Right kidney (tissue), 9 donors: ENCODE measurements at places on chromosomes 3 and 15.

DNA sequence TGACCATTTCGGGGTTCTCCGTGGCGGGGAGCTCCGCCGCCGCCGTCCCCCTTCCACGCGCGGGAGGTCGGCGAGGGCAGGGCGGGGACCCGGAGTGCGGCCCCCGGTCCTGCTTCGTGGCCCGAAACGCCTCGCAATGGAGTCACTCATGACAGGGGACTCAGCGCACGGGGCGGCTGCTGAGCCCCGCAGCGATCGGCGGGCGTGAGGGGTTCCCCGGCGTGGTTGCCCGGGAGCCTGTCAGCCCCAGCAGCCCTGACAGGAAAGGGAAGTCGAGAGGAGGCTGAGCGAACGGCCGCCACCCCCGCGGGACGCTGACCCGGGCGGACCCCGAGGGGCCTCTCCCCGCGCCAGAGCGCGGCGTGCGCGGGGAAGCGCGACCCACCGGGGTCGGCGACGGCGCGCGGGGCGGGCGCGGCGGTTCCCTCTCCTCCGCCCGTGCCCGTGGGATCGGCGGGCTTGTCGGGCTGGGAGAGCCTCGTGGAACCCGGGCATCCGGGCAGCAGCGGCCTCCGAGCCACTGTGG, 564 bp upstream of the PIGZ start:
- peak; percentile 65 for DNase-seq

- no peak for DNase-seq
Observed at GRCh38 chr3:157092230-157092629, 67.7 kb downstream of the CCNL1 start.

DNA sequence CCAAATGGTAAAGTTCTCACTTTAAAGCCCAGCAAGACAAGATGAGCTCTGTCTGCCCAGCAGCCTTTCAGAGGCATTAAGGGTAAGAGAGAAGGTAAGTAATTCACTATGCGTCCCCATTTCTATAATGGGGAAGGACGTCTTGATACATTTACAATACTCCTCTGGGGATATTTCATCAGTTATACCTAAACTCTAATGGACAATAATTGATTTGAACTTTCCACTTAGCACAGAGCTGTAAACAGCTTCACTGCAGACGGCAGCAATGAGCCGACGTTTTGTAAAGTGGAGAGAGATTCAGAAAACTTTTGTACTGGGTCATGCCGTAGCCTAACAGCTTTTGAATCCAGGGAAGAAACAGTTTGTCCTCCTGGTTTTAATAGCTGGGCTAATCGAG, 127.4 kb downstream of the TIGIT start:
- DNase-seq, result no peak

- no peak for DNase-seq
Observed at GRCh38 chr3:45387171-45387570, 1.2 kb upstream of the LARS2 start.

DNA sequence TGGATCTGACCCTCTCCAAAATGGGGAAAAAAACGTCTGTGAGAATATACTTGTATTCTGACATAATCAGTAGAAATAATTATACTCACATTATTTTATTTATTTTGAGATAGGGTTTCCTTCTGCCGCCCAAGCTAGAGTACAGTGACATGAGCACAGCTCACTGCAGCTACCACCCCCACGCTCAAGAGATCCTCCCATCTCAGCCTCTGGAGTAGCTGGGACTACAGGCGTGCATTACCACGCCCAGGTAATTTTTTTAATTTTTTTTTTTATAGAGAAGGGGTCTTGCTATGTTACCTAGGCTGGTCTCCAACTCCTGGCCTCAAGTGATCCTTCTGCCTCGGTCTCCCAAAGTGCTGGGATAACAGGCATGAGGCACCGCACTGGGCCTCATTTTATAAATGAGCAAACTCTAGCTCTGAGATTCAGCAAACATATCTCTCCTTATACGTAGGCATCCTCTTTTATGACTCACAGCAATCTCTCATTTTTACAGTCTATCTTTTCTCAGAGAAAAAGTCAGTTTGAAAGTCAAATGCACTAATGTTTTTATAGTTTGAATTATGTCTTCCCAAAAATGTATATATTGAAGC, 989 bp upstream of the VGLL3 start:
- no peak for DNase-seq

DNA sequence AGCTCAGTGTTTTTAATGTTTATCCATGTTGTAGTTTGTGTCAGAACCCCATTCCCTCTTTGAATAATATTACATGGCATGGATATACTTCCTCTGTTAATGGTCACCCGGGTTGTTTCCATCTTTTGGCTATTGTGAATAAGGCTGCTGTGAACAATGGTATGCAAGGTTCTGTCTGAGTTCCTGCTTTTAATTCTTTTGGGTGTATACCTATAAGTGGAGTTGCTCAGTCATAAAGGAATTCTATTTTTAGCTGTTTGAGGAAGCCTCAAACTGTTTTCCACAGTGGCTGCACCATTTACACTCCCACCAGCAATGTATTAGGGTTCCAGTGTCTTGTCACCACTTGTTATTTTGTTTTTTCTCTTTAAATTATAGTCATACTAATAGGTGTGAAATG, 99.6 kb downstream of the SLC25A26 start:
- DNase-seq, result no peak

DNA sequence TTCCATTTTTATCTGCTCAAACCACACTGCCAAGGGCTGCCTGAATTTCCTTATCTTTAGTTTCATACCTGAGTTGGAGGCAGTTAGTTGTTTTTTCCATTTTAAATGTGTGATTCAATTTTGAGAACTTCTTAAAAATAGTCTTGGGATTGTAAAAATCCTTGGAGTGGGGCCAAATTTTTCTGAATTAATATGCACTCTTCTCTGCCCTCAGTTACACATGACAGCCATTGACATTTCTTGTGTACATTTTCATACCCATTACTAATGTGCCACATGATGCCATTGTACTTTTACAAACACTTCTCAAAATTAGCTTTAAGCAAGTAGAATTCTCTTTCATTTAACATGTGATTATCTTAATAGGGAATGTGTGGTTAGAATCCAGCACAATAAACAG, 141.7 kb downstream of the C3orf38 start:
- DNase-seq, result no peak

DNA sequence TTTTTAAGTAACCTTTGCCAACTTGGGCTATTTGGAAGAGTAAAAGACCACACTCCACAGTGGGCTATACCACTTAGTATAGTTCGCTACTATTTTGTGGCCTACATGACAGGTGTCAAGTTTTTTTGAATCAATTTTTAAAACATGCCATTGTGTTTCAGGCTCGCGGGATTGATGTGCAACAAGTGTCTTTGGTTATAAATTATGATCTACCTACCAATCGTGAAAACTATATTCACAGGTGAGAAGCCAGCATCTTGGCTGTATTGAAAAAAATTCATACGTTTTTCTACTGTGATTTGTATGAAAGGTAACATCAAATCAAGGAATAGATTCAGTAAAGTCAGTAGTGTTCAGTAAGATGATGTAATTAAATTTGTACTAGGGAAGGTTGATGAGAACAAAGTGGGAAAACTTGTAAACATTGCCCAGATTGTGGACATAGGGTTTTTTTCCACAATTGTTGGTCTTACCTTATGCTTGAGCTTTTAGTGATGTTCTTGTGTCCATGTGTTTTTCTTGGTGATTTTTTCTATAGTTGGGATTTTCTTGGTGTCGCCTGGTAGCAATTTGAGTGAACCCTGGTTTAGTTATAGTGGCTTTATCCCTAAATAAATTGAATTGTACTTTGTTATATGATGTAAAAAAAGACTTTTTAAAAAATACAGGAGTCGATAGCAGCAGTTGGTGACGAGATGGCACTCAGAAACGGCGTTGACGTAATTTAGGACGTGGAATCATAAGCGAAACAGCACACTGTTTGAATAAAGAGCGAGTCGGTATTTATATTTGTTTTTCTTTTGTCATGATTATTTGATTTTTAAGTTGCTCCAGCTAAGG, 4.5 kb downstream of the EIF4A2 start:
- no peak for DNase-seq

GRCh38 chr15:77025941-77026411, 31.1 kb downstream of the PSTPIP1 start:
- DNase-seq, result no peak

DNA sequence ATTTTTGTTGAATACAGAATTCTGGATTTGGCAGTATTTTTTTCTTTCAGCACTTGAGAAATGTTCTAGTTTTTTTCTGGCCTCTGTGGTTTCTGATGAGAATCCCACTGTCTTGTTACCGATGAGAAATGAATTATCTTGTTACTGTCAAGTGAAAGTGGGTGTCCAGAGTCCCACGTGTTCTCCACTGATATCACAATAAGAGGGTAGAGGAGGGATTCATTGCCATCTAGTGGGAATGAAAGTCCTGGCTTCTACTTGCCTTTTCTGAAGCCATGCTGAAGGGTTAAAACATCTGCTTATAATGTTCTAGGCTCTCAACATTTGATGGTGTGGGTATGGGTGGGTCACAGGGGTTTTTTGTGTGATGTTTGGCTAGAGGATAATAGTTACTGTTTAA, 66.1 kb downstream of the SEC22A start:
- no peak for DNase-seq

DNA sequence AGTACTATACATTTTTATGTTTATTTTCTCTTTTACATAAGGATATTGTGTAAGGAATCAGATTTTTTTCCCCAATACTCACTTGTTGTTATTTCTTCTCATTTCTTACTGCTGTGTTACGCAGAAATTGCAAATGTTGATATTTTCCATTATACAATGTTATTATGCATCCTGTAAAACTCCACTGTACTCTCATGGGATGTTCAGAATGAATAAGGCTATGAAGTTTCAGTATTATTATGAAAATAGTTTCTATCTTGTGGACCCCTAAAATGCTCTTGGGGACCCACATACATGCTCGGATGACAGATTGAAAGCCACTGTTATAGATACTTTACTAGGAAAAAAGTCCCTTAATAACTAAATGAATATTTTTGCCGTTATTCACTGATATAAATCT, 329.4 kb downstream of the EPHA3 start:
- no peak for DNase-seq

DNA sequence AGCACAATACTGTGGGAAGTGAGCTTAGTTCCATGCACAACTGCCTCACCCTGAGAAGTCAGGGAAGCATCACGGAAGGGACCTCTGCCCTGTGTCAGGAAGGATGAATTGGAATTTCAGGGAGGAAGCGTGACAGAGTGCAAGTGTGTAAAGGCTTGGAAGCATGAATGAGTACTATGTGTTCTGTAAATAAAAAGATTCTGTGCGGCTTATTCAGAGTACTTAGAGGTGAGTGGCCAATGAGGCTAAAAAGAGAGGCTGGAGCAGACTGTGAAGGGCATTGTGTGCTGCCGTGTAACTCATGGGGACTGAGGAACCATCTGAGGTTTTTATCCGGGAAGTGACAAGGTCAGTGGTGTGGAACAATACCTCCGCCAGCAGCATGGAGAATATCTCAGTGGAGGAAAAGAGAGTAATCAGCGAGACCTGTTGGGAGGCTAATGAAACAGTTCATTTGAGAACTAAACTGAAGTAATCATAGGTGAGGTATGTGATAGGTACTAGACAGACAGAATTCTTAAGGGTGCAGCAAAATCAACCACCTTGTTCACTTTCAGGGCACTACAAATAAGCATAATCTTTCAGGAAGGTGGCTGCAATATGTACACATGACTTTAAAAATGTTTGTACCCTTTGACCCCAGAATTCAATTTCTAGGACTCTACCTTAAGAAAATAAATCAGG, 64.9 kb upstream of the SPRED1 start:
- peak; percentile 22 for DNase-seq

GRCh38 chr15:91127236-91127955, 27.3 kb downstream of the SV2B start:
- DNase-seq, result no peak

- no peak for DNase-seq
Observed at GRCh38 chr3:99892332-99892731, 74.7 kb downstream of the CMSS1 start.

DNA sequence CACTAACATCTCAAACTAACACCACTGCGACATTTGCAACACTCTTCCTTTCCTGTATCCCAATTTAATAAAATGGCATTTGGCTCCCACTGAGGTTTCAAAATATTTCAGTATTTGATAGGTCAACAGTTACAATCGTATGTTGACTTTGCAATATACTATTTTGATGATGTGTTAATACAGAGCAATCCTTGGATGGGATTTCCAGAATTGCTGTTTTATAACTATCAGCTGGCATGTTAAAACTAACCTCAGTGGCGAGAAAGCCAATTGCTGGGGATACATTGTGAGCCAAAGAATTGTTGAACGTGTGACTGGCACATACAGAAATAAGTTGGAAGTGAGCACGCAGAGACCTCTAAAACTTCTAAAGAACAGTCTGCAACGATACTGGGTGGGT, 226.1 kb upstream of the LYSMD4 start:
- DNase-seq, result no peak

DNA sequence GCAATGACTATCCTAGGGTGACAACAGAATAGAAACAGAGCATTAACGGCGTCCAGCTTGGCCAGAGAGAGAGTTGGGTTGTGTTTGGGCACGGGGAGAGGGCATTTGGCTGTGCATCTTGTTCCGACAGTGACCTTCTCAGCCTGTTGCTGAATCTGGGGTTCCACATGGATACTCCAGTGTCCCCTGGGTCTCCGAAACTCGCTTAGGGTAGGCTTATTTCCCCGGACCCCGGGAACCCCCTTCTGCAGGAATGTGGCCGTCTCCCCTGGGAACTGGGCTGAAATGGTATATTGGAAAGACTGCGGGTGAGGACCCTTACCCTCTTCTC, 7.9 kb downstream of the SHOX2 start:
- no peak for DNase-seq

DNA sequence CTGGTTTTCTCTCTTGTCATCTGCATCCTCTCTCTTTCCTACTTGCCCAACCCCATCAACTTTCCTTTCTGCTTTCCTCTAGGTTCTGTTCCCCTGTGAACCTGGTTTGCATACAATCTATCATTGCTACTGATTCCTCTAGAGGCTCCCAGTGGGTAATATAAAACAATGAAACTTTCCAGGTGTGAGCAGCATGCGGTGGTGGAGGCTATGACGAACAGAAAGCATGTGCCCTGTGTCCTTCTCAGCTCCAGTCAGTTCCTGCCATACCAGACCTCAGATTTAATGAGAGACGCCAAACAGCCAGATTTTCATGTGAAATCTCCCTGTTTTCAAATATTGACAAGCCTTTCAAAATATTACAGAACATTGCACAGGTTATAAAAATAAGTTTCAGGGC, 3.5 kb upstream of the ACAP2 start:
- DNase-seq, result no peak

- no peak for DNase-seq
Observed at GRCh38 chr3:179082416-179082815, 10.8 kb upstream of the ZMAT3 start.

DNA sequence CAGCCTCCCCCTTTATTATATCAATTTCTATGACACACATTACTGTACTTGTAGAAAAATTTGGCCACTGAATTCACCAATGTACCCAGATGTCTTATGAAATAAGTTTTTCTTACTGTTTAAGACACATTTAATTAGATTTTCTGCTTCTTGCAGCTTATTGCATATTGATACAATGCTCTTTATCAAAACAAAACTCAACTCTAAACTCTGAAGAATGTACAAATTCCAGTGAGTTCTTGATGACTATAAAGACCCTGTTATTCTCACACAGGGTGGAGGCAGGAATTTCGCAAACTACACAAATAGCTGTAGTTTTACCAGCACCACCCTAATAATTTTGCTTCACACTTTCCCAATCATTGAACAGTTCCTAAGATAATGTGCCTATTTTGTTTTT, 22.0 kb downstream of the CMTM6 start:
- no peak for DNase-seq

GRCh38 chr3:55779543-55779942, 292.4 kb upstream of the WNT5A start:
- no peak for DNase-seq
